ENCODE measurements at places on chromosomes 13 and 19. TPM values are rescaled to one million over a fixed set of nuclear protein-coding genes. Genes with fewer than 3 reads are reported as not detected.

DNA sequence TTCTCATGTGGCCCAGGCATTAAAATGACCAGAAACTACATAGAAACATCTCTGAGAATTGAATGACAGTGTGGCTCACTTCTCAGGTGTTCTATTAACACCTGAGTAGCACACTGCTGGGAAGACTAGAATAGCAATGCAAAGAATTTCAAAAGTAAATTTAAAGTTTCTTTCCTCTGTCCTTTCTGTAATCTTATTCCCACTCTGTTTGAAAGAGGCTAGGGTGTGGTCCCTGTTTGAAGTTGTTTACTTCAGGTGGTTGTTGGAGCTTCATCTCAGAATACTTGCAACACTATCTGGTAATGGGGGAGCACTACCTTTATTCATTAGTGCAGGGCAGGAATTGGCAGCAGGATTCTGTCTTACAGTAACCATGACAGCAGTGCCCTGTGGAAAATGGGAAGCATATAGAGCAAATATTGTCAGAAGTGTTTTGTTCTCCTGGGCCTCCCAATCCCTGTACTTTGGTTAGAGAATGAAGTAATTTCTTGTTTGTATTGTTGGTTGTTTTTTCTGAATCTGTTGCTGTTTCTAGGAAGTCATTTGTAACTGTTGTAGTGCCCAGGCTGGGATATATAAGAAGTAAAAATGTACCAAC, 1210.2 kb upstream of the ATXN8OS start:
- DNase-seq, result no peak

DNA sequence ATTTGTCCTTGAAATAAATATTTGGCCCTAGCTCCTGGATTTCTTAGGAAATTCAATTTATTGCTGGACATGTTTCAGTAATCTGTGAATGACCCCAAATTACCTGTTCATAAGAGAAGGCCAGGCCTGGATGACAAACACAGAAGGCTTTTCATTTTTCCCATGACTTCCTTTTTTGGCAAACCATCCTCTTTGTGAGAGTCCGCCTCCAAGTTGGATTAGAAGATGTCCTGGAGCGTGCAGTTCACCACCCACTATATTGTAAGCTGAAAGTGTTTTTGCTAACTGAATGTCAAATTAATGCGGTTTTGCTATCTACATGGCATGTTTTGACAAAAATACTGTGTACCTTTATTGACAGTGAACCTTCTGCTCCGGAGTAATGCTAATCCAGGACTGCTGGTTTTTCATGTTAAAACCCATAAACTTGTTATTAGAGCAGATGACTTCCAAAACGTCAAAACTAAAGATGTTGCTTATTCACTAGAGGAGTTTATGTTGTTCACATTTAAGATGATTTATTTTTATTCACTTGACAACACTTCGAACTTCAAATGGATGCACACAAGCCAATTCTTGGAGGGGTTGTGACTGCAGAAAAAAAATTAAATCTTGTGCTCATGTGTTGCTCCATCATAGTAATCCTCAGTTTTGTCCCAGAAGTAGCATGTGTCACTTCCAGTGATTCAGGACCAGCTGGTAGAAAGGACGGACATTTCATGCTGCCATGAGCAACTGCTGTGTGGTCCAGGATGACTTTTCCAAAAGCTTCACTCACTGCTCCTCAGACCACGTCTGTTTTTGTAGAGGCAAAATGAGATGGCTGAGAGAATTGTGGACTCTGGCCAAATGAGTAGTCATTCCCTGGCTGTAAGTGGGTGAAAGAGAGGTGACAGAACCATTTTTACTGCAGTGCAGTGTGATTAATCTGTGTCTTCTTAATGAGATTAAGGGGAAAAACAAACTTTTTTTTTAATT, 71.0 kb downstream of the ITGBL1 start:
- DNase-seq, result no peak

GRCh38 chr13:97809576-97809975, 143.9 kb upstream of the IPO5 start:
- no peak for DNase-seq

DNA sequence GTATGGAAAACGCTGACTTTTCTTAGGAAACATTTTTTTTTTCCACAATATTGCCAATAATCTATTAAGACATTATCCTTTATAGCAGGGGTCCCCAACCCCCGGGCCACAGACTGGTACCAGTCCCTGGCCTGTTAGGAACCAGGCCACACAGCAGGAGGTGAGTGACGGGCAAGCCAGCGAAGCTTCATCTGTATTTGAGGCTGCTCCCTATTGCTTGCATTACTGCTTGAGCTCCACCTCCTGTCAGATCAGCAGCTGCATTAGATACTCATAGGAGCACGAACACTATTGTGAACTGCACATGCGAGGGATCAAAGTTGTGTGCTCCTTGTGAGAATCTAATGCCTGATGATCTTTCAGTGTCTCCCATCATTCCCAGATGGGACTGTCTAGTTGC, 793.7 kb downstream of the SLITRK5 start:
- DNase-seq, result no peak

DNA sequence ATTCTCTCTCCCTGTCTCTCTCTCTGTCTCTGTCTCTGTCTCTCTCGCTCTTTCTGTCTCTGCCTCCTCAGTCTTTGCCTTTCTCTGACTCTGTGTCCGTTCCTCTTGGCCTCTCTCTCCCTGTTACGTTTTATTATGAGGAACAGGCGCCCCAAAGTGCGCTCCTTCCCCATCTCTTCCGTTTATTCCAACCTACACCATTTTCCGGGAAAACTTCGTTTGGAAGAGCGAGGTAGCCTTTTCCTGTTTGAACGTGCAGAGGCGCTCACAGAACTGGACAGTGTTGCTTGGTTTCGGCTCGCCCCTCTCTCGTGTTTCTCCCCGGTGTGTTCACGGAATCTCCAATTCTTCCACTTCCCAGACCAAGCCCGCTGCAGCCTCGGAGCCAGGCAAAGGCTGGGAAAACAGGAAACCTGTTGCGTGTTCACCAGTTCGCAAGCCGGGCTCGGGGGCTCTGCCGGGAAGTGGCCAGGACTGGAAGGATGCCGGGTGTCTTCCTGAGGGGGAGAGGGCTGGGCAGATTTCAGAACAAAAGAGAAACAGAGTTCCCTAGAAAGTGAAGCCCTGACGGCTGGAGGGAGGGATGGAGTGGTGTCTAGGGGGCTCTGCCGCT, 605 bp downstream of the TMEM255B start:
- no peak for DNase-seq

GRCh38 chr13:110431425-110432294, 124.6 kb downstream of the COL4A2 start:
- no peak for DNase-seq

GRCh38 chr19:35314858-35315470, 14.0 kb upstream of the CD22 start:
- no peak for DNase-seq

GRCh38 chr19:12886969-12887747, at the start of gene KLF1:
TSS of gene KLF1 (minus strand) at chr19:12887201. CDS start at chr19:12887140, 61 bp downstream.
- no peak for DNase-seq

DNA sequence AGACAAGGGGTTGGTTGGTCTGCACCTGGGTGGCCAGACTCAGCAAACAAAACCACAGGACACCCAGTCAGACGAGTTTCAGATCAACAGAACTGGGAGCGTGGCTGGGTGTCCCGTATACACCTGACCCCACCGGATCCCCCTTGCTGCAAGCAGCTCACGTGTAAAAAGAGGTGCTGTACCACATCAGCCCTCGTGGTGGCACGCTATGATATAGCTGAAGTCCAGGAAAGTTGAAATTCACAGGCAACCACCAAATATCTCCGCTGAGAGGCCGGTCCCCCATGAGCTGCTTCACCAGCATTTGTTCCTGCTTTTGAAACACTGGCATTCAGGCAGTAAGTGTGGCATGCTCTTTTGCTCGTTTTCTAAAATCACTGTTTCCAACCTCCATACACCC, 92.3 kb downstream of the TUBA3C start:
- DNase-seq, result no peak

DNA sequence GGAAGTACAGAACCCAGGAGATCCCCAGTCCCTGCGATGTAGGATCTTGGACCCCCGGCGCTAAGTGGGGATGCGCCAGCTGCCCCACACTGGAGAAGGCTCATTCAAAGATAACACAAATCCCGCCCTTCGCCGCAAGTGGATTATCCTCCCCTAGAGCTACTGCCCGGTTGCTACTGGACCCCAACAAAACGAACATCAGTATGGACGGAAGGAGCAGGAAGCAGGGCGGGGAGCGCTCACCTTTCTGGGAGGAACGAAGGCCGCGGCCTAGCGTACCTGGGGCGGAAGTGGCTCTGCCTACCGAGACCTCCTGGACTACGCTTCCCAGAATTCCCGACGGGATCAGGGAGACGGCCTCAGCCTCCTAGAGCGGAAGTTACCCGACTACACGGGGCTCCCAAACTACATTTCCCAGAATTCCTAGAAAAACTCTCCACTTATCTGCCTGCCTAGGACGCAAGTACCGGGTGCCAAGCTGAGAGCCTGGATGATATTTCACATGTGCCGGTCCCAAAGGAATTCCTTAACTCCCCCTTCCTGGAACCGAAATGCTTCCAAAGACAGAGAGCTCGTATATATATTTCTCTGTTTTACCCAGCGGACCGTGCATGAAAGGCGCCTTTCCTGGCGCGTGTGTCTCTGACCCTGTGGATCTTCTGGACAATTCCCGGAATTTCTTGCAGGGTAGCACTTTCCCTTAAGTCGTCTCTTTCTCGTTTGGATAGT, at the start of gene ZNF112:
Gene ZNF112, minus strand, starts transcription at position 298 of the 729 bp plus-strand sequence. CDS start 16,141 bp downstream, outside the sequence.
- DNase-seq, result peak; percentile 94

- no peak for DNase-seq
Observed at GRCh38 chr13:114067886-114068651, 64.4 kb downstream of the RASA3 start.

DNA sequence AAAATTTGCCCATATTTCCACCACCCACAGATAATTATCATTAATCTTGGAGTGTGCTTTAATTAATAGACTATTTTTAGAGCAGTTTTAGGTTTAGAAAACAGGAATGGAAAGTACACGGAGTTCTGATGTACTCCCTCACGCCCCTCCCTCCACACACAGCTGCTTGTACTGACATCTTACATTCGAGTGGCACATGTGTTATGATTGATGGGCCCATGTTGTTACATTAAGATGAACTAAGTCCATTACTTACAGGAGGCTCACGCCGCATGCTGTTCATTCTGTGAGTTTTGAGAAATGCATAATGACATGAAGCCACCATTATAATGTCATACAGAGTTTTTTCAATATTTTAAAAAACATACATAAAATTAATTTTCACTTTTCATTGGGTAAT, 1.2 kb upstream of the SPATA13 start:
- no peak for DNase-seq

GRCh38 chr13:100306030-100306429, 217.1 kb downstream of the PCCA start:
- DNase-seq, result no peak

DNA sequence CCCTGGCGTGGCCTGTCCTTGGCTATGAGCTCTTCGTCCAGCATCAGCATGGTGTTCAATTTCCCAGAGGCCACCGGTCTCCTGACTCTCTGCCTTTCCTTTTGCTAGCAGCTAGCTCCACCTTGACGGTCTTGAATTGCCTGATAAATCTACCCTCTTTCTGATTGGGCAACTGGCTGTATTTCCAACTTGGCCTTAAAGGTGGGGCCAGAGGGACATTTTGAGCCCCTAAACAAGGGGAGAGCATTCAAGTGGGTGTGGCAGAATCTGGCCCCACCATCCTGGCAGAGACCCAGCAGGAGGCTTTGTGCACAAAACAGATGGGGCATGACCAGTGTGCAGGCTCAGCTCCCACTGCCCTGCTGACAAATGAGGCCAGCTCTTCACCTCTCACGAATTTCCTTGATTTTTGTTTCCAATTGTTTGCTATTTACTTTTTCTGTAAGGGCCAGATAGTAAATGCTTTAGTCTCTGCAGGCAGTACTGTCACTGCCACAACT, 148.9 kb upstream of the VSTM2B start:
- DNase-seq, result peak; percentile 78

C1QTNF9 gene
- 0.99 TPM for total RNA-seq

NECTIN2 gene
- total RNA-seq, result 72.4 TPM

RFPL4AL1 gene
- total RNA-seq, result not detected

ZNF850 gene
- 1.3 TPM for total RNA-seq

EDNRB gene
- total RNA-seq, result 48.5 TPM

C19orf81 gene
- not detected for total RNA-seq

HIF3A gene
- 123 TPM for total RNA-seq
